ENCODE measurements at places on chromosomes 2 and 18.

DNA sequence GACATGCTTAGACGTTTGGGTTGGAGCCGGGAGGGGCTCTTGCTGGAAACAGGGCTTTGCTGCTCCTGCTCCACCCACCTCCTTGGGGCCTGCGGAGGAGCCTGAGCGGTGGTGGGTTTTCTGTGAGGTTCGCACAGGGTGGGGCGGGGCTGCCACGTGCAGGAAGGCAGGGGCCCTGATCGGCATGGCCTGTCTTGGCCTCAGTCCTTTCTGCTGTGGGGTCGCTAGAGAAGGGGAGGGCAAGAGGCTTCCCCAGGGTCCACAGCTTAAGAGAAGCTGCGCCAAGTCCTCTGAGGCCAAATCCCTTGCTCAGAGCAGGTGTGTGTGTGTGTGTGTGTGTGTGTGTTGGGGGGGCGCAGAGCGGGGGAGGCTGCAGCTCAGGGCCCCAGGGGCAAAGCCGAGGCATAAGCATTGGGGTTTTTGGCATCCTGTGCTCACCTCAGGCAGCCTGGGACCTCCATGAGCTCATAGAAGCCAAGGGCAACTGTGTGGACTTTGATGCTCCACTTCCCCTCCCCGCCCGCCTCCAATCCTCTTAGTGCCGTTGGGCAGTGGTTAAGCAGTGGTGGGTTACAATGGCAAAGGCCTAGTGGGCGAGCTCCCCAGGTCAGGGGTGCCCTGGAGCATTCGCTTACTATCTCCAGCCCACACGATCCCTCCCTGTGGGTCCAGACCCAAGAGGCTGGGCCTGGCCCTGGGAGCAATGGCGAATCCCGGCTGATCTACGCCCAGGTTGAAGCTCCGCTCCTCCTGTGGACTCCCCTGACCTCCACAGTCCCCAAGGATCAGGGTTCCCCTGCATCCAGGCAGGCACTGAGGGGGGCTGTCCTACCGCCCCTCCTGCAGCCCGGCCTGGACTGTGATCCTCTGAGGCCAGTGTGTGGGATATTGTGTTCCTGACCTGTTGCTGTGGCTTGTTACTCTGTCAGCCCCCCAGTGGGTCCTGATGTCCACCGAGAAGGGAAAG, 28.9 kb downstream of the TOGARAM2 start:
- DNase-seq, result no peak

DNA sequence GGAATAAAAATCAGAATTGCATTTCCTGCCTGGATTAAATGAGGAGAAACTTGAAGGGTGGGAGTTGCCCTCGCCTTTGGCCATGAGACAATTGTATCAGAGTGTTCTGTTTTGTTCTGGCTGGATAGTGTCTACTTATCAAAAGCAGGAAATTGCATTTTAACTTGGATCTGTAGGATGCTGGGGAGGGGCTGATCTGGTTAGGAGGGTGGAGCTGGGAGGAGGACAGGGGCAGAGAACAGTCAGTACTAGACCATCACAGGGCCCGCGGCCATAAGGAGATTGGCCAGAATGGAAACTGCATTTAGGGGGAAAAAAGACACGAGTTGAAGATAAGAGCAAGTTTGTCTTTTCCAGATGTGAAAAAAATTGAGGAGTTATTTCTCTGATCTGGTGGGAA, 199.1 kb upstream of the POU3F3 start:
- DNase-seq, result peak; percentile 2

DNA sequence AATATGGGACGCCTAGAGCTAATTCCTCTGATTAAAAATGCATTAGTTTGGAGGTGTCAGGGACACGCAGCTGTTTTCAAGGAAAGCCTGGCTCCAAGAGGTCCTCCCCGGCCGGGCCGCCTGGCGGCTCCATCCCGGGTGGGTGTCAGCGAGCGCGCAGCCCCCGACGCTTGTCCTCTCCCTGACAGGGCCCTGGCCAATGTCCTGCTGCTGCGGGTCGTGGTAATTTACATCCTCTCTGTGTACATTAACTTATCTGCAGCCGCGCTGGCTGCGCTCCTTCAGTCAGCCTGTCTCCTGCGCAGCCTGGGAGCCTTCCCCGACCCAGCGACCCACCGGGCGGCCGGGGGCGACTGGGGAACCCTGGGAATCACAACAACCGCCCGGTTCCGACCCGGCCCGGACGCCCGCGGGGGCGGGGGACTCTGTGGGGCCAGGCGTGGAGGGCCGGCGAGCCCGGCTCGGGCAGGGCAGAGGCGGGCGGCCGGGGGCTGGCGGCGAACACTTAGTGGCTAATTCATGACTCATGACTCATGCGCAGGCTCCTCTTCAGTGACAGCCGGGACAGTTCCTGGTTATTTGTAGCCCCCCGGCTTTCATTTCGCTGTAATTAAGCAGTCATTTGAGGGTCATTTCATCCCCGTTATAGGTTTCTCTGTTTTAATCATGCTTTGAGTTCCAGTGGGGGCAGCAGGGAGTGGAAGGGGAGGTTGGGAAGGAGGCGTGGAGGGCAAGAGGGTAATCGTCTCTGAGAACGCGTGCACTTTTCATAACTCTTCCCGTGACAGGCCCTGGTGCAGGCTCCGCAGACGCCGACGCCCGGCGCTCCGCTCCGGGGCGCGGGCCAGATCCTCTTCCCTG, 141.9 kb upstream of the CTAGE1 start:
- no peak for DNase-seq

- no peak for DNase-seq
These were observed 102.1 kb downstream of the SNTG2 start for GRCh38 chr2:1052771-1053191.

GRCh38 chr2:40430776-40431599, 20.9 kb downstream of the SLC8A1 start:
- DNase-seq, result no peak

GRCh38 chr2:118986738-118987137, 44.7 kb downstream of the MARCO start:
- DNase-seq, result no peak

GRCh38 chr2:13537771-13538349, 821.1 kb downstream of the TRIB2 start:
- no peak for DNase-seq

GRCh38 chr18:9053814-9054213, 48.7 kb upstream of the NDUFV2 start:
- no peak for DNase-seq

DNA sequence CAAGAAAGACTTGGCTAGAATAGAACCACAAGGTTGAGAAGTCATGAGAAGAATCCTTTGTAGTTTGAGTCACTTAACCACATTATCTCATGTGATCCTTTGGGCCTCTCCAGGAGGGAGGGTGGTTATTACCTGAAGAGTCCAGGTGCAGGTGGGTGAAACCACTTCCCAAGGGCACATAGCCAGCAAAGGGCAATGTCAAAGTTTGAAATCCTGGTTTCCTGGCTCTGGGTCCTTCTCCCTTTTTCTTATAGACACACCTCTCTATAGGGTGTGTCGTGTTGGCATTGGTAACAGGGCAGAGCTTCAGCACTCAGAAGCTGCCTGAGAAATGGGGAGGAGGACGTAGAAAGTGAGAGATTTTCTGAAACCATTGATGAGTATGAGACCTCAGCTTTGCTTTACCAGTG, 137.9 kb downstream of the MGAT5 start:
- peak; percentile 22 for DNase-seq

- no peak for DNase-seq
These were observed 226.7 kb downstream of the GULP1 start for GRCh38 chr2:188518381-188518780.

DNA sequence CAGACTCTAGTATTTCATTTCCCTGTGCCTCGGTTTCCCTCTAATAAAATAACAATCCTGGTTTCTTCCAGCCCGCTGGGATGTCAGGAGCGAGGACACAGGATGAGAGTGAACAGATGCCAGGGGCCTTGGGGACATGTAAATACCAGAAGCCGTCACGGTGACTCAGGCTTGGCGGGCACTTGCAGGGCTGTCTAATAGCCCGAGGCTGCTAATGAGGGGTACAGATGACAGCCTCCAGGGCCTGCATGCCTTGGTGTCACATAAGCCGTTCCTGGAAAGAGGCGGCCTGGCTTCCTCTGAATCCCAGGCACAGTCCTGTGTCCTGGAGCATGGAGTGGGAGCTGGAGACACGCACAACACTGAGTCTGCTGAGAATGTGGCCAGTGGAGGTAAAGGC, 28.2 kb downstream of the HS1BP3 start:
- DNase-seq, result no peak

GRCh38 chr2:47708801-47709499, 74.0 kb upstream of the MSH6 start:
- no peak for DNase-seq

GRCh38 chr2:44879269-44880124, 62.0 kb upstream of the SIX3 start:
- DNase-seq, result no peak

DNA sequence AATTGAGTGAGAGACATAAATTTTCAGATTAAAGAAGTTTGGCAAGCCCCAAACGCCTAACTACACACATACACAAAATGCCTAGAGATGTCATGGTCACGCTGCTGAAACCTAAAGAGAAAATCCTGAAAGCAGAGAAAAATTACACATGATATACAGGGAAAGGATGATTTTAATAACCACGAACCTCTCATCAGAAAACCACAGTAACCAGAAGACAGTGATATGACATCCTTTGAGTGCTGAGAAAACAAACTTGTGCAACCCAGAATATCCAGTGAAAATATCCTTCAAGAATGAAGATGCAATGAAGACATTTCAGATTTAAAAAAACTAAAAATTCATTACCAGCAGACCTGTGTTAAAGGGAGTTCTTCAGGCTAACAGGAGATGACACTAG, 122.4 kb upstream of the LMAN1 start:
- DNase-seq, result no peak

DNA sequence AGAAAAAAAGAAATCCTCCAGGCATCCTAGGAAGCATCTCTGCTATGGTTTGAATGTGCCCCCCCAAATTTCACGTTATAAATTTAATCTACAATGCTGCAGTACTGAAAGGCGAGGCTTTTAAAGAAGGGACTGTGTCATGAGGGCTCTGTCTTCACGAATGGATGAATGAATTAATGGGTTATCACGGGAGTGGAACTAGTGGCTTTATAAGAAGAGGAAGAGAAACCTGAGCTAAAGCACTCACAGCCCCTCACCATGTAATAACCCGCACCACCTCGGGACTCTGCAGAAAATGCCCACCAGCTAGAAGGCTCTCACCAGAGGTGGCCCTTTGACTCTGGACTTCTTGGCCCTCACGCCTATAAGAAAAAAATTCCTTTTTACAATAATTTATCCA, 27.6 kb downstream of the RNU4ATAC start:
- no peak for DNase-seq

GRCh38 chr2:229591611-229592010, 122.7 kb downstream of the DNER start:
- no peak for DNase-seq

GRCh38 chr2:23397478-23397877, 12.5 kb downstream of the KLHL29 start:
- no peak for DNase-seq

DNA sequence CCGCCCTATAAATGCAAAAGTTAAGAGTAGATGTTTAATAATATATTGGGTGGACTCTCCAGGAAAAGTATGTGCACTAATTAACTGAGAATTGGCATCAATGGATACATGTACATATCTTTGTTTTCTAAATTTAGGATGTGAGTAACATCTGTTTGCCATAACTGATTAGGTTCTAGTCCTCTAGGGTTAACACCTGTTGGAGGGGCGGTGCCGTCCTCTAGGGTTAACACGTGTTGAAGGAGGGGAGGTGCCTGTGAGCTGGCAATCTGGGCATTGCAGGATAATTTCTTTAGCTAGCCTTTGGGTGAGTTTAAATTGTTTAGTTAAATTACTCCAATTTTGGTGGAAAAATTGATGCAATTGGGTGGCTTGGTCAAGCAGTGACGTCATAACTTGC, 30.9 kb downstream of the HTR2B start:
- DNase-seq, result no peak

GRCh38 chr2:136962105-136962725, 196.9 kb downstream of the THSD7B start:
- no peak for DNase-seq

DNA sequence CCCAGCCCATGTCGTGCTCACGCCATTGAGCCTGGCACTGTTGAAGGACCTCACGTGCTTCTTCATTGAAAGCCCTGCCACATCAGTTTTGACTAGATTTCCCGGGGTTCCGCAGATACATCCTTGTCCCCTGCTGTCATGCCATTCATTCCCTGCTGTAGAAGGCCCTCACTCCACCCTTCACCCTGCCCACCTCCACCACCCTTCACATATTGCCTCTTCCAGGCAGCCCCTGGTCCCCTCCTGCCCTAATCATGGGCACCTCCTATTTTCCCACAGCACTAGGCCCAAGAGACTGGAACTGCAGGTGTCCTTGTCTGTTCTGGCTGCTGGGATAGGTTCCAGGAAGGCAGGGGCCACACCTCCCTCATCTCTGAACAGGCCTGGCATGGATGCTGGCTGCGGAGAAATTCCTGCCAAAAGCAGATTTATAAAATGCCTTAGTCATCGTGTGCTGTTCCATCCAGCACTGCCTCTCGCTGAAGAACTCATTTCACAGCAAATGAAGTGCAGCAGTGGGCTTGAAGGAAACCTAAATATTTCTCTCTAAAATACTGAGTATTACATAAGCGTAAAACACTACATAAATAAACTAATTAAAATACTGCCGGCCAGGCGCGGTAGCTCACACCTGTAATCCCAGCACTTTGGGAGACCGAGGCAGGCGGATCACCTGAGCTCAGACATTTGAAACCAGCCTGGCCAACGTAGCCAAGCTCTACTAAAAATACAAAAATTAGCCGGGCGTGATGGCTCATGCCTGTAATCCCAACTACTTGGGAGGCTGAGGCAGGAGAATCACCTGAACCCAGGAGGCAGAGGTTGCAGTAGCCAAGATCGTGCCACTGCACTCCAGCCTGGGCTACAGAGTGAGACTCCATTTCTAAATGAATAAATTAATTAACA, 38.4 kb downstream of the EIF4E2 start:
- DNase-seq, result no peak

DNA sequence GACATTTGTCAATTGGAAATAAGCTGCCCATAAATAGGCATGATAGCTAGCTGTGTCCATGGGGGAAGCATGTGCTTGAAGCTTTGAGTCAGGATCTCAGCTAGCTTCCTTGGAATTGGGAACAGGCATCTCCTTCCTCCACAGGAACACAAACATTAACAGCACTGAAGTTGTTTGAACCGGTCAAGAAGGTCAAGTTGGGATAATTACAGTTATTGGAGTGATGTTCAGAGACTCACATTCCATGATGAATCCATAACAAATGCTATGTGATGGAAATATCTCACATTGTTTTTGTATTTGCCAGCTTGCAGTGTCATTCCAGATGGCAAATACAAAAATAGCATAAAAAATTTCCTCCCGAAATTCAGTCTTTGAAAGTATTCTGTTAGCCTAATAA, 347.6 kb upstream of the SMIM21 start:
- DNase-seq, result no peak

GRCh38 chr2:160835166-160835565, 325.1 kb upstream of the TANK start:
- DNase-seq, result no peak

DNA sequence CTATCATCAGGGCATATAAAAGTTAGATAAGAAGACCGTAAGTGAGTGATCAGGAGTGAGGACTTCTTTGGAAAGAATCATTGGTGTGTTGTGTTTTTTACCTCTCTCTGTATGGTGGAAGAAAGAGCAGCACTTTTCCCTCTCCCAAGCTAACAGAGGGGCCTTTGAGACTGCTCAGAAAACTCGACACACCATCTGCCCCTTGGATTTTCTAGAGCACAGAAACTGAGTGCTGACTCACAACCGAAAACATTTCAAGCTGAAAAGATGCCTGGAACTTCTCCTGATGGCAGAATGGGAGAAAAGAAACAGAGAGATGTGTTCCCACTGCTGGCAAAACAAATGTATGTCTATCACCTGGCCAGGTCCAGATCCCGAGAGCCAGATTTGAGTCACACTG, 156.6 kb downstream of the DNAH7 start:
- no peak for DNase-seq

Data from NCI-H345 (cell line).